ENCODE measurements at places on chromosomes 12 and 14.

- DNase-seq, result no peak
Observed at GRCh38 chr14:101593411-101594238, 32.3 kb downstream of the DIO3 start.

DNA sequence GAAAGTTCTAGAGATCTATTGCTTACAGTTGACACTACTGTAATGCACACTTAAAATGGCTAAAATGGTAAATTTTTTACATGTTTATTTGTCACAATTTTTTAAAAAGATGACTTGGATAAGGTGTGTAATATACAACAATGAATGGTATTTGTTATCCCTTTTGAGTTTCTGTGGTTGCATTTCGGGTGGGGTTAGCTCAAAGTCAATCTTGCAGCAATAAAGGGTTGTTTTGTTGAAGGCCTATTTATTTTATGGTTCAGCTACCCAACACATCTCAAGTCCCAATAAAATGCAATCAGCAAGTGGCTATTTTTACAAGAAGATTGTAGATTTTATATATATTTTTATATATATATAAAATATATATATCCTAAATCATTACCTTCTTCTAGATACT is 22.1 kb downstream of the SNRPF start:
- no peak for DNase-seq

- no peak for DNase-seq
Observed at GRCh38 chr12:69386921-69387320, 27.4 kb downstream of the YEATS4 start.

DNA sequence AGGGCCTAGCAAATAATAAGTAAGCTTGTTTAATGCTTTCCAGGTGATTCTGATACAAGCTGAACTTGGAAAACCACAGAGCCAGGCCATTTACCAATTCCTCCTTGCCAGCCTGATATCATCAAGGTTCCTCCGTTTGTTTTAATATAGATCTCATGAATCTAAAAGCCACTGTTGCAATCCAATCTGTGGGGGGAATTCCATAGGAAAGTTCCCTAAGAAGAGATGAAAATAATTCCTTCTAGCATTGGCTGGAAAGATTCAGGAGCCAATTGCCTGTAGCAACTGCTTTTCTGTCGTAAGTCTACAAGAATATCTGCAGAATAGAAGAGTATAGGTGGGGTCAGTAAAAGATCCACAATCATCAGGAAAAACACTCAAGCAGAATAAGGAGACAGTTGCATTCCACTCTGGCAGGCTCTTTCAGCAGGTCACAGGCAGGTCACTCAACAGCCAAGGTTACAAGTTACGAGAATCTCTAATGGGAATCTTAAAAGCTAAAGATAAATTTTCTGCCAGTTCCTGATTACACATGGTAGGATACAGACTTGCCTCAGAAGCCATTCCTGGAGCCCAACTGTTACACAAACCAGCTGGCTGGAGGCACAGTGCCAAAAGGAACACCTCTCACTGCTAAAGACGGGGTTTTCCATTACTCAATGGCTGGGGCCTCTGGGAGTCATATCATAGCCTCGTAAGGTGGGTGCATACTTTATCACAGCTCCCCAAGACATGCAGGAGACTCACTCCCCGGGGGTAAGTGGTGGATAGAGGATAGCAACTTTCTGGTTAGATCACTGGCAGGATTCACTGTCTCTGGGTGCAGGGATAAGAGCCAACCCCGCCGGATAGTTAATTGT is 43.6 kb downstream of the FGD6 start:
- no peak for DNase-seq

GRCh38 chr12:110995615-110996014 is 75.2 kb upstream of the MYL2 start:
- no peak for DNase-seq

DNA sequence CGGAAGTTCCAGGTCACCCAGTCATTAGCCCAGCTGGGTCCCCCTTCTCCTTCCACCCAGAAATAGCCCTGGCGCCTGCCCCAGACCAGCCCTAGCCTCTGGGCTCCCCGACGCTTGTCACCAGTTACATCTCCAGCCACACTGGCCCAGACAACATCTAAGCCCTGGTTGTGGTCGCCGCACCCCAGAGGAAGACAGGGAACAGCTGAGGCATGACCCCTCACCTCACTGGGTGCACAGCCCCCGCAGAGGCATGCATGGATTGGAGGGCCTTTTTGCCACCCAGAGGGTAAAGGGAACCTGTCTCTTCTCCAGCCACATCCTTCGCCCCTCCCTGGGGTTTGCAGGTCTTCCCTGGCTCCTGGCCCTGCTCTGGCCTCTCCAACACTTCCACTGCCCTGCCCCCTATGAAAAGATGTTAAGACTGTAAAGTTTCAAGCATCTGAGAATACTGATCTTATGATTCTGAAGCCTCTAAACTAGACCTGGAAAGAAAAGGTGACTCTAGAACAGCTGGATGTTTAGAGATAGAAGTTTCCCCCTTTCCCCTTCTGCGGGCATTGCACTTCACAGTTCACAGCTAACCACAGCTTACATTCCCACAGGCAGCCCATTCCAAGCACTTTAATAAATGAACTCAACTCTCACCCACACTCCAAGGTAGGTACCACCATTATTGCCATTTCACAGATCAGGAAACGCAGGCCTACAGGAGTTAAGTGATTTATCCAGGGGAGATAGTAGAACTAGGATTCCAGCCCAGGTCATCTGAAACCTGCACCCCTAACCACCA is 14.7 kb downstream of the TMEM119 start:
- no peak for DNase-seq

- DNase-seq, result no peak
Observed at GRCh38 chr14:22668417-22668816, 24.3 kb upstream of the OR6J1 start.
